ENCODE measurements at places on chromosomes 11 and 22.
A peak's percentile ranks its signal among the peaks of the same experiment; 100 is the strongest.

DNA sequence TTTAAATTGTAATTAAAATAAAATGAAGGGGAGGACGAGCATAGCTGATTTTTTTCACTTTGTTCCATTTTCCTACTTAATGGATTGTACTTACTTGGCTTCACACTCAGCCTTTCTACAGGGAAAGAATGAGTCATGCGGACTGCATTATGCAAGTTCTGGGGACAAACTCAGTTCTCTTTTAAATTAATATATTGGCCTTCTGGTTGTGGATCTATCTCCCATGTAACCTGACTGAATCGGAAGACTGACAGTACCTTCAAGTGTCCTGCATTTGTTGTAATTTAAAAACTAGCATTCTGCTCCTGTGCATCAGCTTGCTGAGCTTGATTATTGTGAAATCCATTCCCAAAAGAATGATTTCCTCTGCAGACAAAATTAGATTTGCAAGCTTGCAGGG is 12.2 kb downstream of the OR8D1 start:
- no peak for DNase-seq

DNA sequence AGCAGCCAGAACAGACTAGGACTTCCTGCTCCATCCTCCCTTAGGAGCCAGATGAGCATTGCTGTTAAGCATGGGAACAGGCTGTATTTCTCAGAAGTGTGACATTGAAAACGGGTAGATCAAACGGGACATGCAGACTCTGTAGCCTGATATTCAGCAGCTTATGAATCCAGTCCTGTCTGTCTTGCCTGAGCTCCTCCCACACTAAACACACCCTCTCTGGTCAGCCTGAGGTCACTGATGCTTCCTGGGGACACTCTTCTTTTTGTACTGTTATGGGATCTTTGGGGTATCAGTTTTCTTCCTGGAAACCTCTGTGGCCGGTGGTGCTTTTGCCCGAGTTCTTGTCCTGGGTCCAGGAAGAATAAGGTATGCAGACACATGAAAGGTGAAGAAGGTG is 35.8 kb downstream of the C11orf91 start:
- no peak for DNase-seq

DNA sequence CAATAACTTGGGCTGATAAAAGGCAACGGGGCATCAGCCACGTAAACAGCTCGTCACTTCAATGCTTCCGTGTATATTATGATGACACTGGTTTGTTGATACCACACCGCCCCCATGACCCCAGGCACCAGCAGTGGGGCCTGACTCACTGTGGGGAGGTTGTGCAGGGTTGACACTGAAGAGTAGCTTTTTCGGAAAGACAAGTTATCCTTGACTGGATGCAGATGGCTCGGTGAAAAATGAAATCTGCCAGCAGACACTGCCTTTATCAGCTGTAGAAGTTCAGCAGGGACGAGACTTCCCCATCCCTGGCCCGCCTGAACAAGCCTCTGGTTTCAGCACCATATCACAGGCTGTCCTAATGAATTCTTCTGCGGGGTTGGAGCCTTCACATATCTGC is 55.6 kb downstream of the WT1 start:
- DNase-seq: no peak

DNA sequence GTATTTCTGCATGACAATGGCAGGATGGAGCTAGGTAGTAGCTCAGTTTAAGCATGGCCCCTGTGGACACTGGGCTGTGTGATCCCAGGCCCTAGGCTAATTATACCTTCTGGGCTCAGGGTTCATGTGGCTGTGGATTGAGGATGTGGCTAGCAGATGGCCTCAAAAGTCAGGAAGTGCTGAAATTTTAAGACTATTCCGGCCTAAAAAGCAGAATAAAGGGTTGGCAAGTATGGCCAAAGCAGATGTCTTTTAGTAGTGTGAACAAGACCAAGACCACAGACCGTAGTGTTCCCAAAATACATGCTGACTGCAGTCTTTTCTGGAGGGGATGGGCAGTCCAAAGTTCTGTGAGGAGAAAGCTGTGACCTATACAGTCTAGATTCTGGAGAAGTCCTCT is 115.7 kb upstream of the RAG2 start:
- peak; percentile 5 for DNase-seq

GRCh38 chr22:45686836-45687235 is 15.2 kb downstream of the ATXN10 start:
- no peak for DNase-seq

GRCh38 chr11:69726019-69726418 is 22.2 kb upstream of the FGF19 start:
- no peak for DNase-seq

DNA sequence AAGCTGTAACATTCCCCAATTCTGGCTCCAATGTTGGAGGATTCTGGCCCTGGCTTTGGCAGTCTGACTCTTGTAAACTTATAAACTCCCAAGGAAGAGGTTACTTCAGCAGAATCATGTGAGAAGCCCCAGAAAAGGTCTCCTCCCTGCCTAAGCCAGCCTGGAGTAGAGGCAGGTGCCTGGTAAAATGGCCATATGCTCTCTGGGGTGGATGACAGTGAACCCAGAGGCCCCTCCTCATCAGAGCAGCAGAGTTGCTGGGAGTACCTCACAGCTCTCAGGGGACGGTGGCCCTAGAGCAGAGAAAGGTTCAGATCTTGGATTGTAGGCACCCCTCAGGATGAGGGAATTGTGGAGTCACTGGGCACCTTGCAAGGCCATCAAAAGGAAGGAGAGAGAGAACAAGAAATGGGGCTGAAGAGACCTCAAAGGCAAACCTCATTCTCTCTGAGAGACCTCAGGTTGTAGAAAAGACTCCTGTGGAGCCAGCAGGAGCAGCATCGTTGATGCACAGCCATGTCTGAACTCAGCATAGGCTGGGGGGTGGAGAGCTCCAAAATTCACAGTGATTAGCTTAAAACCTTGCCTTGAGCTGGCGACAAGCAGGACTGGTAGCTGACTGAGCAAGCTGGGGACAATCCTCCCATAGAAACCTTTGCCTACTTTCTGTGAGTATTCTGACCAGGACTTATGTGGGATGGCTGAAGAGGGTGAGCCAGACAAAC is 4.9 kb upstream of the P2RY6 start:
- no peak for DNase-seq

DNA sequence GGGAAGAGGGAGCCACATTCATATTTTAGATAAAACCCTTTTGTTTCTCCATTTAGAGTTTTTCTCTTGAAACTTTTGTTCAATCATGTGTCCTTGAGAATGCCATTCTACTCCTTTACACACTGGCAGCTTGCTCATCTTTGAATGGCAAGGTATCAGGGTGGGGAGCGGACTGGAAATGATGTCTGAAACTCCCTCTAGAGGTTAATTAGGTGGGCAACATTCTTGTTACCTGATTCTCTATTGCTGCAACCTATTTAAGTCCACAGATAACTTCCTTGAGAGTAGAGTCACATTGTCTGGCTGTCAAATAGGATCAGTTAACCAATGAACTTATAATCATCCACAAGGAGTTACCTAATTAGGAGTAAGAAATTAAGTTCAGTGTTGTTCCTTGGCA is 533.6 kb upstream of the API5 start:
- no peak for DNase-seq

GRCh38 chr22:46813816-46814597 is 51.6 kb downstream of the TBC1D22A start:
- no peak for DNase-seq

DNA sequence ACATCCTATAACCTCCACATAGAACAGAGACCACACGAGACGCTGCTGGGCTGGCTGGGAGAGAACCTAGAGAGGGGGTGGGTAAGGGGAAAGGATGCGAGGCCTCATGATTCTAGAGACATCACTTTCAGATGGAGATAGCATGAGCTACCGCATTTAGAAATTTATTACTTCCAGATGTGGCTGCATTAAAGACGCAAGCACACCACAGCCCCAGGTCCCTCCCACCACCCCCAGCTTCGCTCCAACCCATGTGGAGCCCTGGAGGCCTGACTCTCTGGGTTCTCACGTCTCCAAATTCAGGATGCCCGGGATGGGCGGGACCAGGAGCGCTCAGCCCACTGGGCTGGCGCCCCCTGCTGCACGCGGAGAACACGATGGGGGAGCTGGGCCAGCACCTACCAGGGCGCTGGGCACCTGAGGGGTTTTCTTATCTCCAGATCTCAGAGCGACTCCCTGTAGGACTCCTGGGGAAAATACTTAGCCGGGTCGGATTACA is 13.6 kb downstream of the MRPL21 start:
- no peak for DNase-seq

DNA sequence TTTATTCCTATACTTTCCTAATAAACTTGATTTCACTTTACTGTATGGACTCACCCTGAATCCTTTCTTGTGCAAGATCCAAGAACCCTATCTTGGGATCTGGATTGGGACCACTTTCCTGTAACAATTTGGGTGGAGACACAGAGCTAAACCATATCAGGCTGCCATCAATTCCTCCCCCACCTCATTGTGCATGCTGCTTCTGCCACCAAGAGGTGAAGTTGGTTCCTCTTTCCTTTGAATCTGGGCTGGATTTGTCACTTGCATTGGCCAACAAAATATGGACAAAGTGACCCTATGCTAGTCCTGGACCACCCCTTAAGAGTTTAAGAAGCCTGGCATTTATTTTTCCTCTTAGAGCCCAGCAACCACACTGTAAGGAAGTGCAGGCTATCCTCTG is 39.4 kb upstream of the CEP295 start:
- DNase-seq: no peak

- DNase-seq: no peak
Observed at GRCh38 chr11:15806217-15806616, 550.1 kb downstream of the SOX6 start.

DNA sequence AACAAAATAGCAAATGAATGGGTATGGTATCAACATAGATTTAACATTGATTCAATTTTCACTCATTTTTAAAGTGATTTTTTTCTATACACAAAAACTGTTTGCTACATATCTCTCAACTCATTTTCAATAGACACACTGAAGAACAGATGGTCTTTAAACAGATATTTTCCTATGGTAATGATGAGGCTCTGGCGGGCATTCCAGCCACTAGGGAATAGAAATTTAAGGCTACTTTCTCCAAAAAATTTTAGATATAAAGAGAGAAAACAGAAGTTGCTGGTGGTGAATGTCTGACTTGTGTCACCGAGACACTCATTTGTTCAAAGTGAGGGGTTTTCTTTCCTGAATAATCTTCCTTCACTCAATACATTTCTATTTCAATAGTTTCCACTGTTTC is 693.0 kb downstream of the ETS1 start:
- no peak for DNase-seq

GRCh38 chr11:76236092-76236999 is 30.0 kb upstream of the WNT11 start:
- peak; percentile 64 for DNase-seq

DNA sequence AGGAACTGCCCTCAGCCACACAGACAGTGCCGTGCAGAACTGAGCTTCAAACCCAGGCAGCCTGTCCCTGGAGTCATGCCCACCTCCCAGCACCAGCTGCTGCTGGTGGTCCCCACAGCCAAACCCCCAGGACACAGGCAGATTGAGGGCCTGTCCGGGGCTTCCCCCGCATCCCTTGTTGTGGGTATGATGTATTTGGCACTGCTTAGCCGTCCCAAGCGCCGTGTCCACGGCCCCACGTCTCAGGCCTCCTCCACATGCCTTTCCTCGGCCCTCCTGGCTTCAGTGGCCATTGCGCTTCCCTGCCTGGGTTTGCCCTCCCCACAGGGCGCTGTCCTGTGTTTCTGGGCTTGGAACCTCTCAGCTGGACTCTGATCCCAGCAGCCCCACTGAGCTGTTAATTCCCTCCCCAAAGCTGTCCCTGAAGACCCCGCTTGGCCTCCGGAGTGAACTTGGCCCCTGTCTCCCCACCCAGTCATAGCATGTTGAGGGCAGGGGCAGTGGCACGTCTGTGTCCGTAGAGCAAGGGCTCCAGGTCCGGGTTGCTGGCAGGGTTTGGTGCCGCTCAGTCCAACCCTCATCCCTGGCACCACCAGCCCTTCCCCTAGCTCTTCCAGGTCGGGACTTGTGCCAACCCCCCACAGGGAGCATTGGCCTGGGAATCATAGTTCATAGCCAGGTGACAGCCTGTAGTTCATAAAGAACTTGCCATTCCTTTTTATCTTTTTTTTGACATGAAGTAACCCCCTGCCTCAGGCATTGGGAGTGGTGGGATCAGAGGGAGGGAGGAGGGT is 34.5 kb upstream of the TEF start:
- DNase-seq: no peak

GRCh38 chr11:102240502-102240901 is 76.8 kb upstream of the BIRC3 start:
- DNase-seq: no peak

DNA sequence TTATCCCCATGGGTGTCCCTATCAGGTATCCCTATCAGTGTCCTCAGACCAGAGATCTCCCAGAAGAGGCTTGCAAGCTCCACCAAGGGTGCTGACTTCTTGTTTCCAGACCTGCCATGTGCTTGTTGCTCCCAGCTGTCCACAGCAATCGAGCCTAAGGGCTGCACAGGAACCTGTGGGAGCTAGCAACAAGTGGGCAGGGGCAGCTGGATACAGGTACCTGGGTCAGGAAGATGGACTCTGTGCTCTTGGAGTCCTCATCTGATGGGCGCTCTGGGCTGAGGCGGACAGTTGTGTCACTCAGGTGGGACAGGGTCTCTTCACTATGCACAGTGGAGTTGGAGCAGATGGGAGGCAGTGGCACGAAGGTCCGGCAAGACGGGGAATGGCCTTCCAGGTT is 99.2 kb downstream of the RNF169 start:
- no peak for DNase-seq

- no peak for DNase-seq
Observed at GRCh38 chr11:76768088-76768908, 14.9 kb upstream of the TSKU start.

- DNase-seq: peak; percentile 39
Observed at GRCh38 chr11:60926500-60926899, 2.2 kb downstream of the TMEM132A start.

DNA sequence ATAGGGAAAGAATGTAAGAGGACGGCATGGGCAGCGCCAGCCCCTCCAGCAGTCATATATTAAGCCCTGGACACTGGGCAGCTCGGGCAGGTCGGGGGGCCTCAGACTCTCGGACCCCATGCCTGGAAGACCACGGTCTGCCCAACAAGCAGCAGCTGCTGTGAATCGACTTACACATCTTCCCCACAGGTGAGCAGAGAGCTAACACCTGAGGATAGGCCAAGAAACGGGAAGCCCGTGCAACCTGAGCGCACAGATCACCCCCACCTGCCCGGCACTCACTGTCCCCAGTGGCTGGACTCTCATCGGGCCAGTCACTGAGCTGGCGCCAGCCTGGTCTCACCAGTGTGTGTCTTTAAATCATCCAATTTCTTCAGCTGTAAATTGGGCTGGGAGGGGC is 4.7 kb upstream of the TCF20 start:
- DNase-seq: no peak

GRCh38 chr11:123241294-123241693 is 46.2 kb upstream of the CLMP start:
- DNase-seq: no peak

DNA sequence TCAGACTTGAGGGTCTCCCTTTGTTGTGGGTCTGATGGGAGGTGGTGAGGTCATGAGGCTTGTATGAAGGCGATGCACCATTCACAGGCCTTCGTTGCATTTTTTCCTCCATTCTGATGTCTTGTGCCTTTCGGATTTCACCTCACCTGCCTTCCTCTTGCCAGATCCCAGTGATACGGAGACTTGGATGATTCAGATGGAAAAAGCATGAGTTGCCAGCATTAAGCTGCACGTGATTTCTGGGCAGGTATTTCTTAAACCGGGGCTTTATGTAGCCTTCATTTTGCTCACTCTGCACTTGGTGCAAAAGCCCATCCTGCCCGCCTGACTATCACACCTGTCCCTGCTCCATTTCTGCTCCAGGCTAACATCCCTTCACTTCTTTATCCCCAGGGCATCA is 216.7 kb downstream of the SNX19 start:
- no peak for DNase-seq

GRCh38 chr11:67288198-67288451 is 978 bp upstream of the ANKRD13D start:
- DNase-seq: no peak
